Cortex of kidney (tissue), 1 donor: ENCODE measurements at places on chromosomes 7 and 10.

DNA sequence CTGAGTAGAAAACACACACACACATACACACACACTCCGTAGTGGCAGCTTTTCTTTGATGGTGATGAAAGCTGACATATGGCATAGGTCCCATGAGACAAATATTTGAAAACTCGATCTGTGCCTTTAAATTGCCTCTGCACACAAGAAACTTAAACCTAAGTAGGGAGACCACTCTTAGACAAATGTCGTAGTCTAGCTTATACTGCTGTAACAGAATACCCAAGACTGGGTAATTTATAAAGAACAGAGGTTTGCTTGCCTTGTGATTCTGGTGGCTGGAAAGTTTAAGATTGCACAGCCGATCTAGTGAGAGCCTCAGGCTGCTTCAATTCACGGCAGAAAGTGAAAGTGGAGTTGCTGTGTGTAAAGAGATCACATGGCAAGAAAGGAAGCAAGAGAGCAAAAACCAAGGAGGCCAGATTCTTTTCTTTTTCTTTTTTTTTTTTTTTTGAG, 489.4 kb upstream of the SORCS1 start:
- no peak for DNase-seq

GRCh38 chr7:14834883-14835282, 67.7 kb downstream of the DGKB start:
- no peak for DNase-seq

DNA sequence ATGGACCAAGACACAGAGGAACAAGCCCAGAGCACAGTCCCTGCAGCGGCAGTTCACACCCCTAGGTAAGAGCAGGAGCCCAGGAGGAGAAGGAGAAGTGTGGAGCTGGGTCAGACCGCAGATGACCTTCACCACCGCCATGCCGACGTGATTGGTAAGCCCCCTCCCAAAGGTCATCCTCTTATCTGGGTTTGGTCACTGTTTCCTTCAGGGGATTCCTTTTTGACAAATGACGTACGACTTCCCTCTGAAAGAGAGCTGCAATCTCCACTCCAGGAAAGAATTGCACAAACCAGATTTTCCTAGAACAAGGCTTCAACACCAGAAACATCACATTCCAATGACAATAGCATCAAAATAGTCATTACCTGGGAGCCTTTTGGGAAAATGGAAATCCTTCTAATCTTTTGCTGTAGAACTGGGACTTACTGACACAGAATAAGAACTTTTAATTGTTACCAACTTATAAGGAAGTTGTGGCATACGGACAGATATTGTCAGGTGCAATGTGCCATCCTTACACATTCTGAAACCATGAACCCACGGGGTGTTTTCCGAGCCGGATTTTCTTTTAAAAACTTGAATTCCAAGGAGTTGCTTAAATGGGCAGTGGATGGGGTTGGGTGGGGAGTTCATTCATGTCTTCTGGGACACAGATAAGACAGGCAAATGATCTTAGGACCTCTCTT, 20.8 kb upstream of the ADAM12 start:
- DNase-seq = no peak

GRCh38 chr10:115857856-115858255, 415.1 kb downstream of the GFRA1 start:
- no peak for DNase-seq

DNA sequence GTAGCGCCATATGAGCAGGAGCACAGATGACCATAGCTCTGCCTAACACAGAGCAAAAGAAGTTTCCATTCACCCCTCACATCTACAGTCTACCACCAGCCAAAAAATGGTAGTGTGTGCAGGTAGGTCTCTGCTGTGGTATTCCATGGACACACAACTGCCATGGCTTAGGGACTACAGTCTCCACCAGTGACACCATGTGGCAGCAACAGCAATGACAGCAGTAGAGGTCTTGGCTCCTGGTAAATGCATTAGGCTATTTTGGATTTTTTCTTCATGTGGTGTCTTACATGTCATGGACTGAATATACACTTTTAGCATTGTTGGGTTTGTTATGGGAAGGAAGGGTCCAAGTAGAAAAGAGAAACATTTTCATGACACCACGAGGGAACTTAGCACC, 70.1 kb upstream of the CABCOCO1 start:
- no peak for DNase-seq

DNA sequence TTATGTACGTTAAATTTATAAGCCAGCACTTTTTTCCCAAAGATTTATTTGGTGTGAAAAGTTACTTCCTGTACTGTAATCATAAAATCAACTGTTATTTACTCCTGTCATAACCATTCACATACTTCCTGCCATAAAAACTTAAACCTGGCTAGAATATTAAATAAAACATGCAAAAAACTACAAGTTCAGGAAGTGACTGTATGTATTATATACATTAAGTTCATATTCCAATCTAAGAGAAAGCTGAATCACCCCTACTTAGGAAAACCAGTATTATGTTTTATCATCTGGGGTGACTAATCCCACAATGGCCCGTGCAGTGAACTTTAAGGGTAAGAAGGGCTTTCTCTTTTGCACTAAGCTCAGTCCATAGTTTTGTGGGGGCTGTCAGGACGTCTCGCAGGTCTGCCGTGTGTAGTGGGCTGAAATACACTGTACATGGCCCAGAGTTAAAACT, 183.7 kb upstream of the KLF14 start:
- DNase-seq = no peak

- no peak for DNase-seq
Observed at GRCh38 chr7:88455696-88456095, 149.0 kb upstream of the STEAP4 start.

DNA sequence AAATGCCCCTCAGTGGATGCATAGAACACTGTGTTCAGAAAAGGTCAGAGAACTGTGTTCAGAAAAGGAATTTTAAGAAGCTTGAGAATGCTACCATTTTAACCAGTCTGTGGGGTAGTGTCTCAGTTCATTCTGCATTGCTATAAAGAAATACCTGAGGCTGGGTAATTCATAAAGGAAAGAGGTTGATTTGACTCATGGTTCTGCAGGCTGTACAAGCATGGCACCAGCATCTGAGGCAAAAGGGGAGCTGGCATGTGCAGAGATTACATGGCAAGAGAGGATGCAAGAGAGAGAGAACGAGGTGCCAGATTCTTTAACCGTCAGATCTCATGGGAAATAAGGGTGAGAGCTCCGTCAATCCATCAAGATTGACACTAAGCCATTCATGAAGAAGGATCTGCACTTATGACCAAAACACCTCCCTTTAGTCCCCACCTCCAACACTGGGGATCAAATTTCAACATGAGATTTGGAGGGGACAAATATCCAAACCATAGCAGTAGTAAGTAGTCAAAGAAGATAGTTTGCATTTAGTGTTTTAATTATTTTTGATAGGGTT, 119.8 kb downstream of the FAM107B start:
- no peak for DNase-seq

- no peak for DNase-seq
Observed at GRCh38 chr10:26367771-26368170, 70.4 kb upstream of the APBB1IP start.
